ENCODE measurements at places on chromosomes 1 and 21.
A peak's percentile ranks its signal among the peaks of the same experiment; 100 is the strongest.

DNA sequence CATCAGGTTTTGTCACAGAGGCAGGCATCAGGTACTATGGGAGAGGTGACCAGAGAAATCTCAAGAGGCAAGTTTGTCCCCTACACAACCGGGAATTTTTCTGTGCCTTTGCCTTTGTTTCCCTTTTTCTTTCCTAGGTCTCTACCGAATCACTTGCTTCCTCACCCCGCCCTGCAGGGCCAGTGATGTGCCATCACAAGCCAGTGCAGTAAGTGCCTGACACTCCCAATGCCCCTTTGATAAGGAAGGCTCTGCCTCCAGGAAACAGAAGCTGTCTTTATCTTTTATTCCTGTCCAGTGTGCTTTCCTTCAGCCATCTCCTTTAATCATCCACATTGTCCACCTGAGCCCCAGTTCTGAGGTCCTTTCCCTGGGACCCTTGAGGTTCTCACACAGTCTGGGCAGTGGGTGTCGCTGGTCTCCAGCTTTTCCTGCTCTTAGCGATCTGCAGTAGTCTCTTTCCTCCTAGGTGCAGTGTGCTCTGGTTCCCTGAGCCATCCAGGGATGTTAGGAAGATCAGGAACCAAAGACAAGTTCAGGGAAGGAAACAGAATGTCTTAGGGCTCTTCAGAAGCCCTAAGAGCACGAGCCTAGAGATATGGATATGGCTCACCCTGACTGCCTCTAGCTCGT is 36.6 kb downstream of the GJA5 start:
- DNase-seq, result no peak

DNA sequence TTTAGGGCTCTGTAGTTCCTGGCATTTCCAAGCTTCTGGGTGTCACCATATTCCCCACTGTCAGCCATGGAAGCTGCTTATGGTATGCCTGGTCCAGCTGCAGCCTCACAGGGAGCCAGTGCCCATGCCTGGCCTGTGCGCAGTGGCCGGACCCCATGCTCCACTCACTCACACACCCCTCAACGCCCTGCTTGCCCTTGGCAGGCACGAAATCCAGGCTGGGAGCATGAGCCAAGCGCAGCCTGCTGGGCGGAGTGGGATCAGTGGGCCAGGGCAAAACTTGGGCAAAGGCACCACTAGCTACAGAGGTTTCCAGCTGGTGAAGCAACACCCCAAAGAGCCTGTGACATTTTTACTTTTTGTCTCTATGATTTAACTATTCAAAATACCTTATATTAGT is 520.4 kb downstream of the RWDD3 start:
- DNase-seq, result no peak

- DNase-seq, result no peak
Measured at GRCh38 chr1:65458730-65459396, 38.4 kb downstream of the LEPR start.

- no peak for DNase-seq
Measured at GRCh38 chr1:2985067-2985561, 36.2 kb upstream of the ACTRT2 start.

DNA sequence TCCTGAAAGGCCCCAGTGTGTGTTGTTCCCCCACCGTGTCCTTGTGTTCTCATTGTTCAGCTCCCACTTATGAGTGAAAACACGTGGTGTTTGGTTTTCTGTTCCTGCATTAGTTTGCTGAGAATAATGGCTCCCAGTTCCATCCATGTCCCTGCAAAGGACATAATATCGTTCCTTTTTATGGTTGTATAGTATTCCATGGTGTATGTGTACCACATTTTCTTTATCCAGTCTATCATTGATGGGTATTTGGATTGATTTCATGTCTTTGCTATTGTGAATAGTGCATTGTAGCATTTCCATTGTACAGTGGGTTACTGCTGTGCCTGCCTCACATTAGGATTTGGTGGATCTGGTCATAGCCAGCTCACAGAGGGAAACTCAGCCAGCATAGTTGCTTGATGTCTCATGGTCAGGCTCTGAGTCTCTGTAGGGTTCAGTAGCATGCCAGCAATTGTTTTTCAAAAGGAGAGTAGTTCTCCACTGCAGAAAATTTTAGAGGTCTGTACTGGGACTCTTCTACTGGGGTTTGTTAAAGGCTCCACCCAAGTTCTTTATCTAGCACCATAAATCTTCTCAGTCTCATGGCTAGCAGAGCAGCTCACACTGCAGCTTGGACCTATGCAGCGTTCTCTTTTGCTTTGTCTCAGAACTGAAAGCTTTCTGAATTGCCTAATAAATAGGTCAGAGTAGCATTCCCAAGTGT is 41.0 kb downstream of the RUNX3 start:
- no peak for DNase-seq

DNA sequence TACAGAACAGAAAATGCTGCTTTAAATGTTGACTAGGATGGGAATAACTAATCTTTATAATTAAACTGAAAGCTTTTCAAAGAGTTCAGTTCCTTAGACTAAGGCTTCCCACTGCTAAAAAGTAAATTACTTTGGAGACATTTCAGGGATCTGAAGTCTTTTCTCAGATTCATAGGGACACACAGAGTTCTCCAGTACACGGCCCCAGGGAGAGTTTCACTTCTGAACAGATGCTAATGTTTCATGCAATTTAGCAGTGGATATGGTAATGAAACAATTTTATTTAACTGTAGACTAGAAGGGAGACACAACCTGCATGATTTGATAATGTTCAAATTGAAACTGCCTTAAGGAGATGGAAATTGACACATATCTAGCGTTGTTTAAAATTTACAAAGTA is 1282.6 kb downstream of the NCAM2 start:
- DNase-seq, result no peak

- DNase-seq, result no peak
Measured at GRCh38 chr1:63861052-63861691, 87.4 kb downstream of the ROR1 start.

DNA sequence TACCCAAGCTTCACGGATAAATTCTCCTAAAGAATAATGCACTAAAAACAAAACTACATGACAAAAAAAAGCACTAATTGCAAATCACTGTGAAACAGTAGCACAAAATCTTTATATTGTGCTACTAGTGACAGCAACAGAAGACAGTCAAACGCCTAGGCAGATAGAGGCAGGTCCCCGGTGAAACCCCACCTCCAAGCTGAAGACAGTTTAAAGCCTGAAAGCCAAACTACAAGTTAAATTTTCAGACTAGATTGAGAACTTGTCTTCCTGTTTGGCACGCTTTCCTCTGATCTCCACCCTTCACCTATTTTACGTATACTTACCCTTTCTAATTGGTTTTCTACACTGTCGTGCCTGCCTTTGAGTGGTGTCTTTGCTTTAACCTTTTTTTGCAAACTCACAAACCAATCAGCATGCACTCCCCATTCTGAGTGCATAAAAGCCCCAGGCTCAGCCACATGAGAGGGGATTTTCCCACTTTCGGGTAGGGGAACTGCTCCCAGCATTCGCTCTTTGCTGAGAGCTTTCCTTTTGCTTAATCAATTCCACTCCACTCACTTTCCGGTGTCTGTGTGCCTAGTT is 3.6 kb upstream of the BACH1 start:
- DNase-seq, result no peak

DNA sequence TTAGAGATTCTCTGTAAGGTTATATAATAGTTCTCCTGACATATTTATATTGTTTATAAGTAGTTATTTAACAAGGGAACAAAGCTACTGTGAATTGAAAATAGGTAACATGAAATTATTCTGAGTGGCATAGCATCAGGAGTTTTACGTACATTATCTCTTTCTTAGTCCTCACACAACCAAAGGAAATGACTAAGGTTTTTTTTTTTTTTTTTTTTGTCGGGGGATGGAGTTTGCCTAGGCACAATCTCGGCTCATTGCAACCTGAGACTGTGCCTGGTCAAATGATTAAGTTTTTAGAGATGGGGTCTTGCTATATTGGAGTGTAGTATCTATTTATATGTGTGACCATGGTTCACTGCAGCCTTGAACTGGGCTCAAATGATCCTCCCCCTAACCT is 24.9 kb downstream of the TMED5 start:
- no peak for DNase-seq

DNA sequence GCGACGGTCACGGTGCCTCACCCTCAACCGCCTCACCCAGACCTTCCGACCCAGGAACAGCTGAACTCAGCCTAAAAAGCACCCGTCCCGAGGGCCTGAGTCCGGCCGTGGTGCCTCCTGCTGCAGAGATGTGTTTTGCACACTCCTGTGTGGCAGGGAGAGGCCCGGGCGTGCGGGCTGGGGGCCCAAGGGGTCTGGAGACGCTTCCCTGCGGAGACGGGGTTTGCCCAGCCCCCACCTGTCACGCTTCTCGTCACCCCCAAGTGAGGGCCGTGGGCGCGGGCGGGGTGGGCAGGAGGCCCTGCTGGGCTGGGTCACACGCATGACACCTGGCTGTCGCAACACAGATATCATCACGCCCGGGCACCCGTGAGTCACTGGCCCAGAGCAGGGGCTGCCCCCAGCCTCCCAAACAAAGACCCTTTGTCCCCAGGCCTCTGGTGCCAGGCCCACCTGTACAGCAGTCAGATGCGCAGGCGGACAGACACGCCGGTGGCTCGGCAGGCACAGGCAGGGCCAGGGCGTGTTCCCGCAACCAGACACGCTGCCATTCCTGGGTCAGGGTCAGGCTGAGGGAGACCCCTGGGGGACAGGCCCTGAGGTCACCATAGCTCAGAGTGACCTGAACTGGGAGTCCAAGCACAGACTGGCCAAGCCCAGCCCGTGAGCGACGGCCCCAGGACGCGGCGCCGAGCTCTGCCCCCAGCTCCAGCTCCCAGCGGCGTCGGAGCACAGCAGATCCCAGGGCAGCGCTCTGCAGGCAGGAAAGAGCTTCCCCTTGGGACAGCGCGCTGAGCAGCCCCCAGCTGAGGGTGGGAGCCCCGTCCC is 6.1 kb downstream of the B3GALT6 start:
- DNase-seq, result no peak

DNA sequence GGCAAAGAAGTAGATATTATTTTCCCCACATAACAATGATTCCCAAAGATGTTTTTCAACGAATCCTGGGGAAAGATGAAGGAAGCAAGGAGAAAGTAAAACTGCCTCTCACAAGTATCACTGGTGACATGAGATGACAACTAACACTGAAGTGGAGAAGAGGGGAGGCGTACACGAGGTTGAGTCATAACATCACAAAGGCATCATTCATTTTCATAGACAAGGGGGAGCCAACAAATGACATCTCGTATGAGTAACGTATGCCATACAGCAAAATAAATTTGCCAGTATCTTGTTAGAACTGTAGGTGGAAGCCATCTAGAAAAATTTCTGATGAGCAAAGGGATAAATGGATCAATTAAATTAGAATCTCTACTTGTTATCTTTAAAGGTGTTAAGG is 56.6 kb downstream of the ATP1B1 start:
- DNase-seq, result no peak

DNA sequence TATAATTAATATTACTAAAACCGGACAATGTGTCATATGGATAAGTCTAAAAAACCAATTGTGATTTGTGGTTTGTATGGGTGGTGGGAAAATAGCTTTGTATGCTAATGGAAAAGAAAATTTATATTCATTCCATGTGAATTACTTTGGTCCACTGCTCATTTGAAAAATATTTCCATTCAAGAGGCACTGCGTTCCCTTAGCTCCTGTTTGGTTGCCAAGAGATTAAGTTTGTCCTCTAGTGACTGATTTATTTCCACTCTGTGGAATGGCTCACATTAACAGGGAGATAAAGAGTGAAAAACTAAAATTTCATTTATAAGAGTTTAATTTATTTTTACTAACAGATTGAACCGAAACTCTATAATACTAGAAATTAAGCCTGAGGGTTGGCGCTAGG is 744.1 kb upstream of the CHRM3 start:
- no peak for DNase-seq

GRCh38 chr1:53738205-53739108 is 507 bp downstream of the GLIS1 start:
- no peak for DNase-seq

DNA sequence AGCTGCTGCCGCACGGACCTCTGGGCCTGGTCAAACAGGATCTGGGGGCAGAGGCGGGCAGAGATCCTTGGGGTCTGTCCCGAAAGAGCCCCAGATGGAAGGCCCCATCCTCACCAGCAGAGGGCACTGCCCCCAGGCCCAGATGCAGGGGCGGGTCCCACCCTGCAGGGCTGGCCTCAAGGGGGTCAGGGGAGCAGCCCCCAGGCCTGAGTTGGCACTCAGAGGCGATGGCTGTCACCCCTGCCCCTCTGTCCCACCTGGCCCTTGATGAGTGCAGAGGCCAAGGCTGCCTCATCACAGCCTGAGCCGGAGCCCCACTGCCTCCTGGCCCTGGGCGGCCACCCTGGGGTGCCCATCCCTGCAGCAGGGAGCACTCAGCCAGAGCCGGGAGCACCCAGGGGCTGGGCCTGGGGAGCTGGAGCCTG is 5.7 kb downstream of the ACAP3 start:
- DNase-seq, result no peak

DNA sequence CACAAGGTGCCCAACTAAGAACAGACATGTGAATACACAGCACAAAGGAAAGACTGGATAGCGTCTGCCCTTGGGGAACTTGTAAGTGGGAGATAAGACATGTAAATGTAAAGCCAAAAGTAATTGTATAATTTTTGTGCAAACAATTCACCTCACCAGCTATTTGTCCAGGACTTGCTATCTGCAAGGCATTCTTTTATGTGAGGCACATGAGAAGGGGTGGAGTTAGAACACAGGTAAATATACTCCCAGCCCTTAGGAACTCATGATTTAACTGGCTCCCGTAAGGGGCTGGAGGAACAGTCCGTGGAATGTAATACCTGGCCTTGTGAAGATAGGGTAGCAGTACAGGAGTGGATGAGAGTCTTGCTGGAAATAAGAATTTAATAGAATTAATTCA is 61.3 kb downstream of the CDK18 start:
- no peak for DNase-seq

DNA sequence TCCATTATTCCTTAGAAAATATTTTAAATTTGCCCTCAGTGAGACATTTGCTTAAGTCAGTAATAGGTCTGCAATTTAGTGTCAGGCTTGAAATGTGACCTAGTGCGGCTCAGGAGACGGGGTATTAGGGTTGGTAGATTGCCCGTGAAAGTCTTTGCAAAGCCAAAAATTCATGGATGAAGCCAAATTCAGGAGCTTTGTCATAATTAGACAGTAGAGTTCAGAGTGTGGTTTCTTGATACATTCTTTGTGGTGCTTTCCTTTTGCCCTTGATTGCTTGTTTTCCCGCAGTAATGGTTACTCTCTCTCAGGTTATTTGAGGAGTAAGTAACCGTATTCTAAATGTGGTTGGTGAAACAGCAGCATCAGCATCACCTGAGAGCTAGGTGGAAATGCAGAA is 120.7 kb downstream of the RPS6KC1 start:
- DNase-seq, result no peak

- DNase-seq, result peak; percentile 65
Measured at GRCh38 chr1:9289090-9289534, 3.6 kb upstream of the SPSB1 start.

GRCh38 chr1:161382214-161383019 is 14.7 kb upstream of the CFAP126 start:
- no peak for DNase-seq
